ENCODE measurements at places on chromosomes 5 and 9. TPM values are rescaled to one million over a fixed set of nuclear protein-coding genes. Genes with fewer than 3 reads are reported as not detected.

DNA sequence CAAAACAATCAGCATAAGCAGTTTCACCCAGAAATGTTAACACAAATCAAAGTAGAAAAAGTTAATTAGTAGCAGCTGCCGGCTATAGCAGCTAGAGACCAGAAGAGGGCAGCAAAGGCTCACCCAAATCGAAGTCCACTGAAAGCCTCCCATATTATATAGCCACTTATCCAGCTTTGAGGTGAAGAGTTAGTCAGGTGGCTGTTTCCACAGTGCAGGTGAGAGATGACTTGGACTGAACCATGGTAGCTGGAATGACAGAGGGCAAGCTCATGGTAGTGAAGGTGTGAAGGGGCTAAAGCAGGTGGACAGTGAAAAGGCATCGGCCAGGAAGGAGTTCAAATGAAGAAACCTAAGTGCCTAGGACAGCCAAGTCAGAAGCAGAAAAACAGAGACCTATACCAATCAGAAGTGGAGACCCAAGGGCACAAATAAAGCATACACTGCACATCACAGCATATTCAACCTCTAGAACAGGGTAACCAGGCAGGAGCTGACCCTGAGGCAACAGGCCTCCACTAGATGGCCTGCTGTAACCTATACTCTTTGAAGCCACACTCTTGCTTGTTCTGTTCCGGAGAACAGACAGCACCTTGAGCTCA, 7.2 kb upstream of the RNF38 start:
- peak; percentile 55 for DNase-seq
- no peaks in the 10 kb centered on the region for H3K36me3 ChIP-seq
- no peak overlapping the region for H3K4me3 ChIP-seq
- H3K27me3 ChIP-seq = no peaks in the 10 kb centered on the region

DNA sequence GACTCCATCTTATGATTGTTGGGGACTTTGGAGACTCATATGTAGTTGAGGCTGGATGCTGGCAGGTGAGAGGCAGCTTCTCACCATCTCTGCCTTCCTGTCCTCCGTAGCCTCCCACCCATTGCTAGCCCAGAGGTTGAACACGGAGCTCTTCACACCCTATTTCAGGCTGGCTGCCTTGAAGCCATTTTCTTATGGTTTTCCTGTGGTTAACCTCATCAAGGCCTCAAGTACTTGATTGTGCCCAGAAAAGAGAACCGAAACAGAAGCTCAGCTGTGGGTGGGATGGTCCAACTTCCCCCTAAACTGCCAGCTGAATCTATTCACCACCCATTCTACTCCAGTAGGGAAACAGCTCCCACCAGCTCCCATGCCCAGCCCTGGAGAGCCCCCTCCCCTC, 102.9 kb downstream of the LIFR start:
- H3K4me3 ChIP-seq = peak overlapping the region; percentile 24
- peak; percentile 46 for DNase-seq
- no peaks in the 10 kb centered on the region for H3K36me3 ChIP-seq
- H3K27ac ChIP-seq = no peak overlapping the region
- peaks cover 19% of the 10 kb centered on the region for H3K4me1 ChIP-seq

DNA sequence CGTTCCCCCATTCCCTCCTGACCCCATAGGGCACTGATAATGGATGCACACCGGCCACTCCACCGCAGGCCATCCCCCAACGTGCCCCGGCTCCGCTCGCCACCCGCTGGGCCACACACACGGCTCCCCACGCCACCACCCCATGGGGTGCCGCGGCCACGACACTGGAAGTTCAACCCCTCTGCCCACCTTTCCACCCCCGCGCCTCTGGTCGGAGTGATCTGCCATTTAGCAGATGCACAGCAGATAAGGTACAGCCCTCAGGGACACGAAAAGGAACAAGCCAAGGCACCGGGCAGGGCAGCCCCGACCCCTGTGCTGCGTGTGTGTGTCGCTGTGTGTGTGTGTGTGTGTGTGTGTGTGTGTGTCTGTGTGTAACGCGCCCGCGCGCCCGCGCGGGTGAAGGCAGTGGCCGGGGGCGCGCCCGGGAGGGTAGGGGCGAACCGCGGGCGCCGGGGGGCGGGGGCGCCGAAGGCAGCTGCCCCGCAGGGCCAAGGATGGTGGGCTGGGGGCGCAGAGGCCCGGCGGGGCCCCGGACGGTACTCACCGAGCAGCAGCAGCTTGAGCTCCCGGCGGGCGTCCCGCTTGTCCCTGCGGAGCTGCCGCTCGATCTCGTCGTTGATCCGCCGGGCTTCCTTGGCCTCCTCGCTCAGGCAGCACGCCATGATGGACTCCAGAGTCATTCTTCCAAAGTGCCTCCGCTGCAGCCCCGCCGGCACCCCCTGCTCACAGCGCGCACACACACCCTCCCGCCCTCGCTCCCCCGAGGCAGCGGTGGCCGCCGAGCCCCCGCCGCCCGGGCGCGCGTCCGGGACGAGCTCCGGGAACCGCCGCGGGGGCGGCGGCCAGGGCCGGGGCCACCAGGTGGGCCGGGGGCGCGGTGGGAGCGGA, 813 bp downstream of the GNAQ start:
- no peaks in the 10 kb centered on the region for H3K27me3 ChIP-seq
- peak overlapping the region; percentile 100 for H3K4me3 ChIP-seq
- H3K27ac ChIP-seq = peak overlapping the region; percentile 98
- peak; percentile 67 for DNase-seq
- peaks cover 52% of the 10 kb centered on the region for H3K4me1 ChIP-seq

GRCh38 chr5:160619381-160619780, 197.7 kb downstream of the PTTG1 start:
- no peaks in the 10 kb centered on the region for H3K4me1 ChIP-seq
- H3K4me3 ChIP-seq = no peak overlapping the region
- H3K36me3 ChIP-seq = no peaks in the 10 kb centered on the region
- peaks cover 29% of the 10 kb centered on the region for H3K27me3 ChIP-seq
- H3K27ac ChIP-seq = no peak overlapping the region

DNA sequence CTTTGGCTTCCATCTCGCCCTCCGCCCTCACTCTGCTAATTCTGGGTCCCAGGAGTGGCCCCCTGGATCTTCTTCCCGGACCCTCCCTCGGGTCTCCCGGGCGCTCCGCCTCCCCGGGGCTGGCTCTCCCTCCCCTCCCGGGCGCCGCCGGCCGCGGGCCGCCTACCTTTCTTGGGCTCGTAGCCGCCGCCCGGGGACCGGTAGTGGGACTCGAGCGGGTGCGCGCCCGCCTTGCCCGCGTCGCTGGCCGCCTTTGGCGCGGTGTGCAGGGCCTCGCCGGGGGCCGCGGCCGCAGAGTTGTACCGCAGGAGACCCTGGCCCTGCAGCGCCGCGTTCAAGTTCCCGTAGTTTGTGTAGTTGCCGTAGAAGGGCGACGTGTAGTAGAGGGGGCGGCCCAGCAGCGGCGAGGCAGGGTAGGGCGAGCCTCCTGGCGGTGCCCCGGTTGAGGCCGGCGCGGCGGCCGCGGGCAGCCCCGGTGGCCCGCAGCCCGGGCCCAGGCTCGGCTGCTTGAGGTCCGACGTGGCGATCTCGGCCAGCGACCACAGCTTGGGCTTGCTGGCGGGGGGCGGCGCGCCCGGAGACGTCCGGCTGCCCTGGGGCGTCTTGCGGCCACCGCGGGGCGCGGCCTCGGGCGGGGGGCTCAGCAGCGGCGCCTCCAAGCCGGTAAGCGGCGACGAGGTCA, 3.2 kb downstream of the IRX2 start:
- H3K4me1 ChIP-seq = no peaks in the 10 kb centered on the region
- DNase-seq = no peak
- no peak overlapping the region for H3K4me3 ChIP-seq

GRCh38 chr5:66354422-66354821, 210.3 kb downstream of the SREK1 start:
- no peak for DNase-seq
- no peak overlapping the region for H3K4me3 ChIP-seq
- no peaks in the 10 kb centered on the region for H3K4me1 ChIP-seq
- no peaks in the 10 kb centered on the region for H3K36me3 ChIP-seq
- H3K27ac ChIP-seq = no peak overlapping the region

GRCh38 chr9:71941060-71941568, 29.7 kb downstream of the C9orf85 start:
- H3K36me3 ChIP-seq = no peaks in the 10 kb centered on the region
- peaks cover 6% of the 10 kb centered on the region for H3K4me1 ChIP-seq
- no peak overlapping the region for H3K4me3 ChIP-seq
- no peaks in the 10 kb centered on the region for H3K27me3 ChIP-seq

- H3K36me3 ChIP-seq = no peaks in the 10 kb centered on the region
- DNase-seq = peak; percentile 69
- peak within 1 kb of the TSS; percentile 89 for H3K4me3 ChIP-seq
- H3K4me1 ChIP-seq = peaks cover 9% of the 10 kb centered on the region
- H3K27ac ChIP-seq = no peak within 1 kb of the TSS
Measured at GRCh38 chr5:31638748-31639418, at the start of gene PDZD2. Gene PDZD2 (plus strand): TSS chr5:31639131.

DNA sequence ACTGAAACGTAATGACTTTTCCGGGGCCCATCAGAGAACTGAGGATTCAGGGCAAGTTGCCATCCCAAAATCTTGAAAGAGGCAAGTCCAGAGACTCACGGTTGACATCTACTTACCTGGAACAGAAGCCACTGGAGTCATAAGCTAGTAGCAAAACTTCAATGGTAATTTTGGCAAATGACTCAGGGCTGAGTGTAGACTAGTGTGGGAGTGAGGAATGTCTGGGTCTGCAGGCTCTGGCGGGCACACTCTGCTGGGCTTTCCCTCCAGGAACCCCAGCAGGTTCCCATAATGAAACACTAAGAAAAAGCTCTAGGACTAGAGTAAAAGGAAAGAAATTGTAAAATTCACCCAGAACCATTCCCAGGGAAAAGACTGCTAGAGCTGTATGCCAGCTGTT, 122.9 kb upstream of the NFIL3 start:
- no peaks in the 10 kb centered on the region for H3K36me3 ChIP-seq
- DNase-seq = no peak
- H3K27ac ChIP-seq = no peak overlapping the region
- H3K4me3 ChIP-seq = no peak overlapping the region
- peaks cover 18% of the 10 kb centered on the region for H3K27me3 ChIP-seq

- no peaks in the 10 kb centered on the region for H3K4me1 ChIP-seq
- no peak overlapping the region for H3K27ac ChIP-seq
- no peak overlapping the region for H3K4me3 ChIP-seq
- DNase-seq = no peak
Measured at GRCh38 chr5:135651156-135651555, 72.4 kb upstream of the CXCL14 start.

GRCh38 chr5:103224118-103224893, 34.3 kb upstream of the MACIR start:
- no peaks in the 10 kb centered on the region for H3K4me1 ChIP-seq
- H3K36me3 ChIP-seq = no peaks in the 10 kb centered on the region
- no peak overlapping the region for H3K27ac ChIP-seq
- DNase-seq = peak; percentile 43

- no peak overlapping the region for H3K4me3 ChIP-seq
- H3K36me3 ChIP-seq = no peaks in the 10 kb centered on the region
- no peaks in the 10 kb centered on the region for H3K4me1 ChIP-seq
- no peak for DNase-seq
- H3K27me3 ChIP-seq = peaks cover 6% of the 10 kb centered on the region
- no peak overlapping the region for H3K27ac ChIP-seq
Measured at GRCh38 chr5:15069407-15069905, 197.9 kb upstream of the ANKH start.

DNA sequence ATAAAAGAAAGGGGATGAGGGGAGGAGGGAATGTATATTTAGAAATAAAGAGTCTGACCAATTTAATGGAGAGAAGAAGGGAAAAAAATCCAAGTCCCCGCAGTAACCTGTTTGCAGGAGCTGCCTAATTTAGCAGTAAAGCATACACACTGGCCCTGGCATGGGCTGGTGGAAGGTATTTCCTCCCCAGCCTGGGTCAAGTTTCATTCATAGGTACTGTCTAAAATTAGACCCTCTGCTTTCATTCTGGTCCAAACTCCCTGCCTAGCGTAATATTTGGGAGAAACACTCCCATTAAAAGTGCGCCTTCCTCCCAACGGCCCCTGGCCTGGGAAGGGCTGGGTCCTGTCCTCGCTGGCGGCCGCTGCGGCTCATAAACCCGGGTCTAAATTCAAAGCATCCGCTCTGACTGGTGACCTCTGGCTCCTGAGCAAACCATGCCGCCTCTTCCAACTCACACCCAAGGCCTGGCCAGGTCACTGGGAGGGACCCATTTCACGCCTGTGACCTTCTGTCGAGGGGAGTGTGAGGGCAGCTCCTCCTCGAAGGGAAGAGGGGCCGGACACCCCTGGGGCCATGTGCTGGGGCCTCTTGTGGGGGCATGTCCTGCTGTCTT, 123.2 kb downstream of the FGF18 start:
- H3K36me3 ChIP-seq = no peaks in the 10 kb centered on the region
- H3K4me1 ChIP-seq = no peaks in the 10 kb centered on the region
- no peak overlapping the region for H3K4me3 ChIP-seq

Gene GTF3C5
- total RNA-seq = 79.5 TPM

Gene ADGRV1
- total RNA-seq = 0.12 TPM

Gene RICTOR
- total RNA-seq = 34.6 TPM

Gene ANKRD31
- total RNA-seq = 0.58 TPM

Gene PLPPR1
- total RNA-seq = not detected

Gene GLT6D1
- not detected for total RNA-seq

Gene IL5
- total RNA-seq = 1.3 TPM

Gene SNCAIP
- not detected for total RNA-seq

Gene TRIM23
- 8.5 TPM for total RNA-seq

Measured in activated T-cell treated with anti-CD3 and anti-CD28 coated beads, Interleukin-2, amount 50 U/mL, for 72 hours (primary cell).